ENCODE measurements at places on chromosomes 2 and 18.

GRCh38 chr2:201953880-201954279 lies 79.8 kb upstream of the FZD7 start:
- no peak for DNase-seq

DNA sequence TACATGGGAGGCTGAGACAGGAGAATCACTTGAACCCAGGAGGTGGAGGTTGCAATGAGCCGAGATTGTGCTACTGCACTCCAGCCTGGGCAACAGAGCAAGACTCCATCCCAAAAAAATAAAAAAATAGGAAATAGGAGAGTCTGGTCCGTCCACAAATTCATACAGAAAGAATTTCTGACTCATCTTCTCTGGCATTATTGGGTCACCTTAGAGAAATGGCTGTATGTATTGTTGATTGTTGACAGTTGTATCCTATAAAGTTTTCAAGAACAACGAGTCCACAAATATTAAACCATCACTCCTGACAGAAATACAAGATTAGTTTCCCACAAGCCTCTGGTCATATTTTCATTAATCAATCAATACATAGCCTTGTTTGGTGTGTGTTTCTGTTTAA lies 20.4 kb downstream of the RBM43 start:
- no peak for DNase-seq

DNA sequence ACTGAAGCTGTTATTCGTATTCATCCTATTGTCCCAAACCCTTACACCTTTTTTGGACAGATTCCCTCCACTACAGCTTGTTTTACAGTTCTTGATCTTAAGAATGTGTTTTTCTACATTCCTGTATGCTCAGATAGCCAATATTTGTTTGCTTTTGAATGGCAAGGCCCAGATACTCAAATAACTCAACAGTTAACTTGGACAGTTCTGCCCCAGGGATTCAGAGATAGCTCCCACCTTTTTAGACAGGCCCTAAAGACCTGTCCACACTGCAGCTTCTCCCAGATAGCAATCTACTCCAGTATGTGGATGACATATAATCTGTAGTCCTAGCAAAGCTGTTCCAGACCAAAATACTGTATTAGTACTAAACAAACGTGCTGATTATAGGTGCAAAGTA lies 7.1 kb upstream of the AGXT start:
- DNase-seq: no peak

- no peak for DNase-seq
Measured at GRCh38 chr2:78589871-78590270, 435.6 kb upstream of the REG3G start.

DNA sequence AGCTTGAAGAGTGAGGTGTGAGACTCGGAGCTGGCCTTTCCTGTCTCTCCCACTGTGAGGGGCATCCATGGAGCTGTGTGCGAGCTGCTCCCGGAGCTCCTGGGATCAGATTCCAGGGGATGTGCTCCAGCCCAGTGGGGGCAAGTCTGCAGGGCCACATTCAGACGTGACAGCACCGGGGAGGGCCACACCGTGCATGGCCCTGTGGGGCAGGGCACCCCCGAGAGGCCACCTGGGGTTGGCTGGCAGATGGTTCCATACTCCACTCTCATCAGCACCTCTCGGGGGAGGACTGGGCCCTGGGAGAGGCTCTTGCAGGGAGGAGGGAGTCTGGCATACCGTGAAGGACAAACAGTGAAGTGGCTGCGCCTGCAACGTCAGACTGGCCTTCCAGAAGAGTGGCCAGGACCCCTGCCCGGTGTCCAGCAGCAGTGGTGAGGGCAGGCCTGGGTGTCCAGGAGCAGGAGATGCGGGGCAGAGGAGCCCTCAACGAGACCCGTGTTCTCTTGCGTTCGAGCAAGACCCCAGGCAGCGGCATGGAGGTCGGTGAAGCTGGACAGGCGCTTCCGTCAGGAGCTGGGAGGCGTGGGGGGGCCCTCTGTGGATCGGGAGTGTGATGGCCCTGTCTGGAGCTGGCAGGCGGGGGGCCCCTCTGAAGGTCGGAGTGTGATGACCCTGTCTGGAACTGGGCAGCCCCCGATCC lies 84.3 kb downstream of the ASB1 start:
- DNase-seq: no peak

DNA sequence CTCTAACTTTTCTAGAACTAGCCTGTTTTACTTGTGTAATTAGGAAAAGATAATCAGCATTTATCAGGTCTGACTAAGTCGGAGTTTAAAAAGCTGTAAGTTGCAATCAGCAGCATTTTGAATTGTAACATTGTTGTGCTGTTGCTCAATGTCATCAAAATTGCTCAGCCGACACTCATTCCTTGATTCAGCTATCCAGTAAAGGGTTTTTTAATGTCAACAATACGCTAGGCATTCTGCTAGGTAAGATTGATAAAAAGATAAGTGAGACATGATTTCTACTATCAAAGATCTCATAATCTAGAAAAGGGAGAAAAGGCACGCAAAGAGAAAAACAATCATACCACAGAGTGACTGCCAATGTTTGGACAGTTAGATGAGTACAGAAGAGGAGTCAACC lies 327.1 kb upstream of the CDH2 start:
- DNase-seq: no peak

- peak; percentile 45 for DNase-seq
Measured at GRCh38 chr2:240143801-240144648, 3.6 kb upstream of the OTOS start.
